M059J (cell line): ENCODE measurements at places on chromosomes 3 and 15. TPM values are rescaled to one million over a fixed set of nuclear protein-coding genes. Genes with fewer than 3 reads are reported as not detected.
A peak's percentile ranks its signal among the peaks of the same experiment; 100 is the strongest.

The HDAC11 gene
- total RNA-seq = 4.6 and 5.5 TPM in 2 replicates

The SPTBN5 gene
- total RNA-seq = under 0.01 TPM in 1 of 2 replicates, not detected in the other

The BCL6 gene
- total RNA-seq = 15.4 and 19.2 TPM in 2 replicates

- peak; percentile 66 for DNase-seq
Measured at GRCh38 chr15:87032295-87032694, 952.6 kb downstream of the AGBL1 start.

DNA sequence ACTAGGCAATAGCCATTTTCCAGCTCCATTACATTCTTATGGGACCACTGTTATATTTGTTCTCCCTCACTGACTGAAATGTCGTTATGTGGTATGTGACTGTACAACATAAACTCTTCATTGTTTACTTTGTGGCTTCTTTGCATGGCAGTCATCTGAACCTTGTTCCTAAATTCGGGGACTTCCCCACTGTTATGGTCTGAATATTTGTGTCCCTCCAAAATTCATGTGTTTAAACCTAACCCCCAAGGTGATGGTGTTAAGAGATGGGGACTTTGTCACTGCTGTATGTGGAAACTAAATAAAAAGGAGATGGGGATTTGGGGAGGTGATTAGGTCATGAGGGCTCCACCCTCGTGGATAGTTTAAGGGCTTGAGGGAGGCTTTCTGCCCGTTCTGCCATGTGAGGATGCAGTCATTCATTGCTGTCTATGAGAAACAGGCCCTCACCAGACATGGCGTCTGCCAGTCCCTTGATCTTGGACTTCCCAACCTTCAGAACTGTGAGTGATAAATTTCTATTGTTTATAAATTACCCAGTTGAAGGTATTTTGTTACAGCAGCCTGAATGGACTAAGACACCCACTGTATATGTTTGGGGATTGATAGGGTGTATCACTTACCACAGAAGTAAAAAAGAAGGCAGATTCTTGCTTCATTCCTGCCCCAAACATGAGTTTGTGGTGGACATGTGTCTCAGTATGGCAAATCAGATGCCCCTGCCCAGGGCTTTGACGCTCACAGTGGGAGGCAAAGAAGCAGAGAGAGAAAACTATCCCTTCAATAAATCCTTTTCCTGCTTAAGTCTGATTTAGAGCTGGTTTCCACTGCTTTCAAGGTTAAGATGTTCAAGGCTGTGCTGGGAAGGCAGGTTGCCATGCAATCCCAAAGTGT lies 138.0 kb upstream of the UBE2E1 start:
- peak; percentile 76 for DNase-seq

DNA sequence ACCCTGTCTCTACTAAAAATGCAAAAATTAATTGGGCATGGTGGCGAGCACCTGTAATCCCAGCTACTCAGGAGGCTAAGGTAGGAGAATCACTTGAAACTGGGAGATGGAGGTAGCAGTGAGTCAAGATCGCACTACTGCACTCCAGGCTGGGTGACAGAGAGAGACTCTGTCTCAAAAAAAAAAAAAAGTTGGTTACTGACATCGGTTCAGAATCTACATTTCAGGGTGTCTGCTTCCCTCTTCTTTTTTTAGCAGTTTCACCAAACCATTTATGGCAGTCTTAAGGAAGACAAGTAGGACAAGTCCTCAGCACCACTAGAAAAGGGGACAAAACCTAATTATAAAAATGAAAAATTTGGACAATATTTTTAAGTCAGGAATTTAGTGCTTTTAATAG lies 3.3 kb upstream of the USP4 start:
- DNase-seq = no peak

DNA sequence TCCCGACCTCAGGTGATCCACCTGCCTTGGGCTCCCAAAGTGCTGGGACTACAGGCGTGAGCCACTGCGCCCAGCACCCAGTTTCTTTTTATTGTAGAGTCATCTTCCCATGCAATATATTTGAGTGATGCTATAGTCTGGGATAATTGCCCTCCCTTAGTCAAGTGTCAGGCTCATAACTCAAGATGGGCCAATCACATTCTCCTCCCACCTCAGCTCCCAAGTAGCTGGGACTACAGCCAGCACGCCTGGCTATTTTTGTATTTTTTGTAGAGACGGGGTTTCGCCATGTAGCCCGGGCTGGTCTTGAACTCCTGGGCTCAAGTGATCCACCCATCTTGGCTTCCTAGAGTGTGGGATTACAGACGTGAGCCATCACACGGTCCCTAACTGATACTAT lies 15.2 kb upstream of the PTPN9 start:
- DNase-seq = no peak

- DNase-seq = no peak
Measured at GRCh38 chr3:155411500-155412223, 118.2 kb upstream of the STRIT1 start.

- DNase-seq = peak; percentile 1
Measured at GRCh38 chr15:23518104-23518503, 47.4 kb upstream of the MKRN3 start.
